Stimulated activated CD4-positive, alpha-beta T cell treated with anti-CD3 and anti-CD28 coated beads, Interleukin-1b, Interleukin-23, amount 100 ng/mL, for 1 hour (primary cell): ENCODE measurements at places on chromosomes 7 and 10.

DNA sequence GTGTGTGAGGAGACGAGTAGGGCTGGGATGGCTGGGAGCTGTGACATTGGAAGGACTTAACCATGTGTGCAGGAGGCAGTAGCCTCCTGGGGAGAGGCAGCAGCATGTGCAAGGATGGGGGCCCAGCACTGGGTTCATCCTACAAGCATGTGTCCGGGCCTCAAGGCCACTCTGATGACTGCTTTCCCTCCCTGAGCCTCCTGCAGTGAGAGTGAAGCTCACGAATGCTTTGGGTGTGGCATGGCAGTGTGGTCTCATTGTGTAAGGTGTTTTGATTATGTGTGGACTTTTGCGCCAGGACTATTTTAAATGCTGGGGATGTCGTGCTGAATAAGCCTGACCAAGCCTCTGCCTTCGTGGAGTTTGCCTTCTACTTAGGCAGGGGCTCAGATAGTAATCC lies 122.0 kb upstream of the INSYN2A start:
- DNase-seq: no peak

GRCh38 chr7:133419041-133419440 lies 166.2 kb downstream of the EXOC4 start:
- no peak for DNase-seq

GRCh38 chr10:74093530-74094164 lies 57.0 kb downstream of the AP3M1 start:
- no peak for DNase-seq

DNA sequence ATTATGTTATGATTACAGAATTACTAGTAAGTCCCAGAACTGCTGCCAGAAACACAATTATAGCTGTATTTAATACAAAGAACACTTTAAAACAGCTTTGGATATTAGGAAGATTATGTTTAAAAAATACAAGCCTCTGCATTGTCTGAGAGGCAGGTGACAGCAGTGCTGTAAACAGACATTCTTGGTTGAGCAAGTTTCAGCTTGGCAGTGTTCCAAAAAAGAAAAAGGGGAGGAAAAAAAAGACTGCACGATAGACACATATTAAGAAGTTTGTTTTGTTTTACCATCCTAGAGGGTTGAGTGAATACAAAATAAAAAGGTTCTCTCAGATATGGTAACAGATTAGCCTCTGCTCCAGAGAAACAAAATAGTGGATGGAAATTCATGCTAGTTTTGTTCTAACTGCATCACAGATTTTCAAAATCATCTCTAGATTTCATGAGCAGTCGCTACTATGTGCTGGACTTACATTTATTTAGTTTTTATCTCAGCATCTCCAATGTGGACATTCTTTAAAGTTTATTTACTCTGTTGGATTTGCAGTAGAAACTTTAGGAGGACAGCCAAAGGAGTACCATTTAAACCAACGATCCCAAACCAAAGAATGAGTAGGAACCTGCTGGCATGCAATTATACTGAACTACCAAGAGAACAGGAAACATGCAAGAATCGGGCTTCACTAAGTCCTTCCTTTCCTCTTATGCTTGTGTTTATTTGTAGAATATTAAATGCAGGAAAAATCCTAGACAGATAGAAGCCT lies 9.0 kb downstream of the FAM204A start:
- DNase-seq: no peak

GRCh38 chr7:56105508-56105907 lies 768 bp downstream of the CHCHD2 start:
- no peak for DNase-seq

GRCh38 chr10:76284351-76284750 lies 852.9 kb downstream of the LRMDA start:
- DNase-seq: no peak

DNA sequence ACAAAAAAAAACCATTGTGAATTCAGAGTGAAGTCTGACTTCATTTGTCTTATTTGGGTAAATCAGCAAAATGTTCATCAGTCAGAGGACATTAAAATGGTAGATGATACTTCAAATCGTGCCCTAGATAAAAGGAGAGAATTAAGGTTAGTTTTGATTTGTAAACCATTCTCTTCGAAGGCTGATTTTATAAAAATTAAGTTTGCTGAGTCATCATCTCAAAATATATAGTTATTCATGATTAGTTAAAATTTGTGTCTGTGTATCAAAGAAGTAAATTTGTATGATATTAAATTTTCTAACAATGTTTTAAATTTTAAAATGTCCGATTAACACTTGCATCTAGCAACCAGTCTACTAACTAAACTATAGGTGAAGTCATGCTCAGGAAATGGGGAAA lies 35.3 kb downstream of the MET start:
- DNase-seq: no peak

DNA sequence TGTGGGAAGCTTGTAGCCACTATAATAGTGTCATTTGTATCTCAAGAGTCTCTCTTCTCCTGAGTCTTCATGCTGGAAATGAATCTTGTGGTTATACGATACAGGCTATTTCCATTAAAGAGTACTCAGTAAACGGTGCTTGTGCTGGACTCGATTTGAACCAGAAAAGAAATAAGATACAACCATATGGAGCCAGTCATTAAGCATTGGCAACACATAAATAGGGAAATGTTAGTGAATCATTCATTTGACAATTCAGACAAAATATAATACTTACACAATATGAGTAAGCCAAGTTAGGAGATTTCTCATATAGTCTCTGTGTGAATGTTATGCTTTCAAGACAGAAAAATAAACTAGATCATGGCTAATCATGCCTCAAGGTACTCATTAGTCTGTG lies 356.8 kb downstream of the PLXDC2 start:
- DNase-seq: no peak

DNA sequence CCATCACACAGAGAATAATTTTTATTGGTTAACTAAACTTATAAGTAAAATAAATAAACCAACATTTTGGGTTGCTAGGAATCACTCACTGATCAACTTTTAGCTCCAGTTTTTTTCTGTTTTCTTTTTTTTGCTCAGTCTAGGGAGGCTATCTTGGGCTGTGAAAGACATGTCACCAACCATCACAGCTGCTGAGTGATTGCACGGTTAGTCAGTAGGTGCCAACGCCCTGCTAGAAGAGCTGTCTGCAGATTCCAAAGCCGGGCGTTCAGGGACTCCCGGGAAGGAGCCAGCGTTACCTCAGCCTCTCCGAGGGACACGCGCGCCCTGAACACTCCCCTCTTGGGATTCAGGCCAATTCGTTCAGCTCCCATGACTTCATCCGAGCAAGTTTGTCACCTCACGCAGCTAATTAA lies 604 bp upstream of the STAM start:
- DNase-seq: no peak

DNA sequence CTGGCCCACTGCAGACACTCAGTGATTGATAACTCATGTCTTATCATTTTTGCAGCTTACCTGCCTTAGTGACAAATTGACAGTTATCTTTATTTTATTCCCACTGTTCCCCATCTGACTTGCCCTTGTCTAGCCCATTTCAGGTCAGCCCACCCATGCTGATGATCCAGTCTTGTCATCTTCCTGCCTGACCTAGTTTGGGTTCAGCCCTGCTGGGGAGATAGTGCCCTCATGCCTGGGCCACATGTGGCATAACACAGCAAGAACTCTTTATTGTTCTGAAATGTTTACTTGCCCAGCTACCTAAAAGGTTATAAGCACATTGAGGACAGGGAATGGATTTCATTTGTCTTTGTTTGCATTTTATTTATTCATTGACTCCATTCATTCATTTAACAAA lies 75.6 kb downstream of the ENTPD1 start:
- no peak for DNase-seq

DNA sequence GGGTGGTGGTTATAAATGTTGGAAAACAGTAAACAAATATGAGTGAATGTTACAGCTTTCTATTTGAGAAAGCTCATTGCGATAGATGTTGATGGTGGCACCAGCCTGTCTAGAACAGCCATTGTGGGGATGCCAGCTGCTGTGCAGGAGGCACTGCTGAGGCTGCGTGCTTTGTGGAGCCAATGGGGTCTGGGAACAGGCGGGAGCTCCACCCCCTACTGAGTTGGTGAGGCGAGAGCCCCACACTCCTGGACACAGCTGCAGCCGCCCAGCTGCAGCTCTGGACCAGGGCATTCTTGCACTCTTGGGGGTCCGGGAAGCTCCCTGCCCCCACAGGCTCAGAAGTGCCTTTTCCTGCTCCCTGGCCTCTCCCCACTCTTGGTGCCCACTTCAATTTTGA lies 1147.1 kb upstream of the LRRTM3 start:
- no peak for DNase-seq

DNA sequence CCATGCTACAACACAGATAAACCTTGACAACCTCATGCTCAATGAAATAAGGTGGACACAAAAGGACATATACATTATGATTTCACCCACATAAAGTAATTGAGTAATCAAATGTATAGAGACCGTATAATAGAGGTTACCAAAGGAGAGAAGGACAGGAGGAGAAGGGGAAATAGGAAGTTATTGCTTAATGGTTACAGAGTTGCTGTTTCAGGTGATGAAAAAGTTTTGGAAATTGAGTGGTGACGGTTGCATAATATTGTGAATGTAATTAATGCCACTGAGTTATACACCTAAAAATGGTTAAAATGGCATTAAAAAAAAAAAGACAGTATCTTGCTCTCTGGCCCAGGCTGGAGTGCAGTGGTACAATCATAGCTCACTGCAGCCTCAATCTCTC lies 1.5 kb upstream of the OGDH start:
- no peak for DNase-seq

DNA sequence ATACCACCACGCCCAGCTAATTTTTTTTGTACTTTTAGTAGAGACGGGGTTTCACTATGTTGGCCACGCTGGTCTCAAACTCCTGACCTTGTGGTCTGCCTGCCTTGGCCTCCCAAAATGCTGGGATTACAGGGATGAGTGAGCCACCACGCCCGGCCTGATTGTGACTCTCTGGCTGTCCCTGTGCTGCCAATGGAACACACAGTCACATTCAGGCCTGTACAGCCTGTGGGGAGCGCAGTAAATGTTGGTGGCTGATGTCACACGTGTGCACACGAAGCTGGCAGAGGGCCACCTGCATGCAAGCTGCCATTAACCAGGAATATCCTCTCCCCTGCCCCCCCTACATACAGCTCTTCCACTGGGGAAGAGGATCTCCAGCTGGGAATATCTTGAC lies 22.1 kb downstream of the POLL start:
- DNase-seq: no peak

DNA sequence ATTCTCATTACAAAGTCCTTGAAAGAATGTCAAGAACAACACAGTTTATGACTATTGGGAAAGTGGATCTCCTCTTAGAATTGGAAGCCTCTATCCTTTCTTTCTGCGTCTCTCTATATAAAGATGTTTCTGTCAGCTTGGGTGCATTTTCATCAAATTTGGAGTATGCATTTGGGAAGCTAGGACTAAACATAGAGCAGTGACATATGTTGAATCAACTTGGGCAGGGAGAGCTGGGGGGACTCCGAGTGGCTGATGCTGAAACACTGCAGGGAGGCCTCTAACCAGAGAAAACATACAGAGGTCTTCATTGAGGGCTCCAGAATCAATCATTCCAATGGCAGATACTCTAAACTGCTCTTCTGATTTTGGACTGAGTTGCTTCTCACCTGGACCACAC lies 147.4 kb downstream of the PDE1C start:
- DNase-seq: no peak

GRCh38 chr7:99375070-99375807 lies 709 bp downstream of the ARPC1B start:
- peak; percentile 23 for DNase-seq

DNA sequence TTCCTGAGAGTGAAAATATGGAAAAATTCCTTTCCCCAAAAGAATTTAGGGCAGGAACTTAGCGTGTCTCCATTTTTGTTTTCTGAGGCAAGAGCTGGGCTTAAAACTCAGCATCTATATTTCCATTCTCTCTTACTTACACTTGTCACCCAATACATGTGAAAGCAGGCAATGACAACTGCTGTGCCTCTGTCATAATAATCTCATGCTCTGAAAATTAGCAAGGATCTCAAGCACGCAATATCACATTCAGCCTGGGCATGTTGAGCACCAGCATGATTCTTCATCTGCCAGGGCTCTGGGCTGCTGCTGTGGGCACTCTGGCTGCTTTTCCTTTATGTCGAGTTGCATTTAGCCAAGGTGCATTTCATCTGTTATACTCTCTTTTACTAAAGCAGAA lies 255.5 kb downstream of the SNX10 start:
- no peak for DNase-seq

- DNase-seq: no peak
Observed at GRCh38 chr7:137579913-137580640, 236.5 kb upstream of the PTN start.

- no peak for DNase-seq
Observed at GRCh38 chr10:111347386-111348013, 270.7 kb downstream of the ADRA2A start.

- DNase-seq: peak; percentile 43
Observed at GRCh38 chr7:101856473-101857357, 39.3 kb downstream of the CUX1 start.

DNA sequence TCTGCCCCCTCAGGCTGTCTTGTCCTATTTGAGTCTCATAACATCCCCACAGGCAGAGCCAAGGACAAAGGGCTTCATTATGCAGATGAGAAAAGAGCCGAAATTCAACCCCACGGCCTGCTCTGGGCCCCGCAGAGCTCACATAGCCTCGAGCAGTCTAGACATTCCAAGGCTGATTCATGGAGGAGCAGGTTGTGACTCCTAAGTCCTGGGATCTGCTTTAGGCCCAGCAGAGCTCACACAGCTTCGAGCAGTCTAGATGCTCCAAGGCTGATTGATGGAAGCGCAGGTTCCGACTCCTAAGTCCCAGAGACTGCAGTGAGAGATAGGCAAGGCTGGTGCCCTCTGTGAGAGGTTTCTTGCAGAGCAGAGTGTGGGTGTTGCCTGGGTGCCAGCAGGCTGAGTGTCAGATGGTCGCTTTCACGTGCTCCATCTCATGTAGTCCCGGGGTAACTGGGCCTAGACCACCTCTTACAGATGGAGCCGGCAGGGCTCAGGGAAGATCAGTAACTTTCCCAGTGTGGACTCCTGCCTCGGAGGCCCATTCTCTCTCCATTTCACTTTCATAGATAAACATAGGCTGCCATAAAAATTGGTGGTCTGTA lies 436.1 kb upstream of the FOXK1 start:
- no peak for DNase-seq

GRCh38 chr7:143967398-143967797 lies 12.8 kb downstream of the OR2F1 start:
- DNase-seq: no peak

DNA sequence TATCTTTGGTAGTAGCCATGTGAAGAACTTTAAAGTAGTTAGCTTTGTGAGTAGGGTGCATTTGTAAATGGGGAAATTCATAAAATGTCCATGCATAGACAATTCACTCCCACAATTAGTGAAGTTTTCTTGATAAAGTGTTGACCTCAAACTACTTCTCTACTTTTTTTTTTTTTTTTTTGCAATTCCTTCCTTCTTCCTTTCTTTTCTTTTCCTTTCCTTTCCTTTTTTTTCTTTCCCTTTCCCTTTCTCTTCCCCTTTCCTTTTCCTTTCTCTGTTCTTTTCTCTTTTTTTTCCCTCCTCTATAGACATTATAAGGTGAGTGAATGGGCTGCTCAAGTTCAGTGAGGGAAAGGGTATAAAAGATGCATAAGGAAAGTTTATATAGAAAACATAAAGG lies 184.2 kb downstream of the PTEN start:
- DNase-seq: no peak

- no peak for DNase-seq
Observed at GRCh38 chr7:2112261-2113198, 120.2 kb downstream of the MAD1L1 start.
